ENCODE measurements at places on chromosomes 5 and 9.
A peak's percentile ranks its signal among the peaks of the same experiment; 100 is the strongest.

DNA sequence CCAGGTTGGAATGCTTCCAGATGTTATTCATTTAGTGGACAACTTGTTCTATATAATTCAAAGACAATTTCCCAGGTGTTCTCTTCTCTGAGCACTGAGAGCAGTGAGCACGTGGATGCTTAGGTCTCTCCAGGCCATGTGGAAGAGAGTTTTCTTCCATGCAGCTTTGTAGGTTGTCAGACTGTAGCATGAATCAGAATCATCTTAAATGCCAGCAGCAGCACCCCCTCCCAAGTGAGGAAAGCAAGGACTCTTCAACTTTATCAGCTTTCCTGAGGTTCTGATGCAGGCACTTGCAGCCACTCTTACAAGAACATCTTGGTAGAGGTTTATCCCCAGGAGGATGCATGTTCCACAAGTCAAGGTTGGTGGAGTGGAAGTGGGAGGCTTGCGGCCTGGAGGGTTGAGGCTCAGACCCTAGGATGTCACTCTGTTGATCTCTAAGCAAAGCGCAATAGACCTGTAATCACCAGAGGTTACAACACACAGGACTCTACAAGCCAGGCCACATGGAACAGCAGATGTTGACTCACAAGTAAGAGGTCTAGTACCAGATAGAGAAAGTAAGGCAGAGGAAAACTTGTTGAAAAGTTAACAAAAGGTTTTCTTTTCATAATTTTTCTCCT, 47.7 kb downstream of the UGCG start:
- no peak for DNase-seq

DNA sequence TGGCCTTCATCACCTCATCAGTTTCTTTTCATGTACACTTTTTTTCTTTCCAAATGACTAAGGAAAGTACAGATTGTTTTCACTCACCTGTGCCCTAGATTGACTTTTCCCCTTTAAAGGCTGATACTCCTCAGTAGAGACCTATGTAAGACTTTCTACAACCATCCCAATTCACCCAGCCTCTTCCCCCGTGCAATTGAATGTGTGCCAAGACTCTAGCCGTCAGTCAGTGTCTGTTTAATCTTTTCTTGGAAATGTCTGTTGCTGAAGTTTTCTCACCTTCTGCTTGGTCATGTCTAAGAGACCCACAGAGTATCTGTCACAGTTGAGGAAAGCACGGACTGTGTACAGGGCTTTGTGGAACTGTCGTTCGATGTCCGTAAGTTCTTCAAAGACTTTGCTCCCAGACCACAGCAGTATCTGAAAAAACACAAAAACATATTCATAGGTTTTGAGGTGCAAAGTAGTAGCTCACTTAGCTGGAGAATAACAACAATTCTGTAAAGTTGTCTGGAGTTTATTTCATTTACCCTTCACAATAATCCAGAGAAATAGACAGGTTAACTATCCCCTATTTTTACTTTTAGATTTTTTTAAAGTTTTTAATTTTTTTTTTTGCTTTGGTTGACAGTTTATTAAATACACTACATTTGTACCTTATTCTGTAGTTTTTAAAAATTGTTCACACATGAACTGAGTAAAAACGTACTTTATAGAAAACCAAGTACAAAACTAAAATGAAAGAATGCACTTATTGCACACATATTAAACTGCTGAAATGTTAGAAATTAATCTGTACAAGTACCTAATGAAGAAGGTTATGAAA, 13.6 kb downstream of the PDE6A start:
- no peak for DNase-seq

DNA sequence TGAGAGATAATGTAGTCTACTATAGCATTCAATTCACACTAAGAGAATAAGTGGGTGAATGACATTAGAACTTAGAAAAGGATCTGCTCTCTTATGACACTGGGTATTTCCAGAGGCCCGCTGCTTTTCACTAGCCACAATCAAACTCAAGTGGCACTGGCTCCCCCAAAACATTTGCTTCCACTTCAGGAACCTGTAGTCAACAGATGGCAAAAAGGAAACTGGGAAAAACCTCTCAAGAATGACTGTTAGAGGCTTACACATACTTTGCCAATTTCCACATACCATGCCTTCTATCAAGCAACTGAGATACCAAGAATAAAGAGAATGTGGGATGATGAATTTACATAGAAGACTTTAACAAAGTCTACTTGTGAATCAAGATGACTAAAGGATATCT, 11.2 kb downstream of the POC5 start:
- DNase-seq = no peak

DNA sequence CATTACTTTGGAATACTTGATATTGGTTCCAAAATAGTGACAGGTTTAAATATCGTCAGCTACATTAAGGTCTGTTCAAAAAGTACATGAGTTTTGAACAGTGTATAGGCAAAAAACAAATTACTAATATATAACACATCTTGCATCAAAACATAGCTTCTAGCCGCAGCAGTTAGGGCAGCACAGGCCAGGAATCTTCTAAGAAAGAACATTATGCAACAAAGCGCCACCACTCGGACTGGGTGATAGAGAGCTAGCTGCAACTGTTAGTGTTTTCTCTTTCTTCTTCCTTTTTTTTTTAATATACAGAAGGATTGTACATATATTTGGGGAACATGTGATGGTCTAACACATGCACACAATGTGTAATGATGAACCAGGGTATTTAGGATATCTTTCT, 504.5 kb downstream of the NR2F1-AS1 start:
- no peak for DNase-seq

DNA sequence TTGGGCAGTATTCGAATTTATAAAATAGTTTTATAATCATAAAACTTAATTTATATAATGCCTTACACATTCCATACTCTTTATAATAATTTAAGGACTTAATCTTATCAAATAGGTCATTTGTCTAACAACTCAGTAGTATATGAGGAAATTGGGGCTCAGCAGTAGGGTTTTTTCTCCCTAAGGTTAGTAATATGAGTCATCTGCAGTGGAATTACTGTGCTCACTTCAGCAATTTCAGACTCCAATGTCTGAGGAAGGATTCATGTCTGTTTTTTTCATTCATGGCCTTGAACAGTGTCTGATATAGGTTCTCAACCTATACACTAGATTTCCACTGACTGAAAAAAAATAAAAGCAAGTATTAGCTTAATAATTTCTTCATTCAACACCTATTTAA, 7.4 kb downstream of the DMRTA1 start:
- no peak for DNase-seq

GRCh38 chr5:158375531-158375930, 516.6 kb upstream of the CLINT1 start:
- DNase-seq = no peak

- DNase-seq = no peak
These were observed 8.4 kb downstream of the EEIG1 start for GRCh38 chr9:127972236-127972871.

DNA sequence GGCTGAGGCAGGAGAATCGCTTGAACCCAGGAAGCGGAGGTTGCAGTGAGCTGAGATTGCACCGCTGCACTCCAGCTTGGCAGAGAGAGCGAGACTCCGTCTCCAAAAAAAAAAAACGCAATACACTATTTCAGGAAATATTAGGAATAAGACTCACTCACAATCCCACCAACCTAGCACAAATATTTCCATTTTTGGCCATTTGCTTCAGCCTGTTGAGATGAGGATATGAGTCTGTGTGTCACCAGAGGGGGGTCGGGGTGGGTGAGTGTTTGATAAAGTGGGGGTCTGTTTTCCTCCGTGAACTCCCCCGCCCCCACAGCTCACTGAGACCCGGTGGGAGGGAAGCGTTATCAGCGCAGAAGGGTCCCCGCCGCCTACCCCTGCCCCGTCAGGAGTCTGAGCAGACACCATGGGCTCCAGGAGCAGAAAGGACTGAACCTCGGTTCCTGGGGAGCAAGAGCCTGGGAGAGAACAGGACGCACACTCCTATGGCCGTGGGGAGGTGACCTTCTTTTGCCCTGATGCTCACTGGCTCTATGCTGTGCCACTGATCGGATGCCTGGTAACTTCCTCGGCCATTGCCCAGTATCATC, 153.8 kb upstream of the PHYKPL start:
- DNase-seq = no peak

GRCh38 chr9:134437403-134438194, 111.3 kb downstream of the RXRA start:
- DNase-seq = no peak

DNA sequence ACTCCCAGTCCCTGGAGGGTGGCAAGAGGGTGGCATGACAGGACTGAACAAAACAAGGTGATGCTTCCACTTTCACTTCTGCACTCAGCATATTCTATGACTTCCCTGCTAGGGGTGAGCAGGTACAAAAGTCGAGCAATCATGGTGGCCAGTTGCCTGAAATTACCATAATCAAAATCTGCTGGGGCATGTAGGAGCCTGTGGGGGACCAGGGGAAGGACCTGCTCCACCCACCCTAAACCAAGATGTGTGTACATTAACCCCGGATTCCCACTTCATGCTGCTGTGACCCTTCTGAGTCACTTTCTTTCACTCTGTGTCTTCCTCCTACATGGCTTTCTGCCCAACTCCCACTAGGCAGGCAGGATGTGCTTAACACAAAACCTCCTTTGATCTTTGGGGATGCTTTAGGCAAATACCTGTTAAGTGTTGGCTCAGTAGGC, 73.3 kb upstream of the PHF24 start:
- DNase-seq = no peak

DNA sequence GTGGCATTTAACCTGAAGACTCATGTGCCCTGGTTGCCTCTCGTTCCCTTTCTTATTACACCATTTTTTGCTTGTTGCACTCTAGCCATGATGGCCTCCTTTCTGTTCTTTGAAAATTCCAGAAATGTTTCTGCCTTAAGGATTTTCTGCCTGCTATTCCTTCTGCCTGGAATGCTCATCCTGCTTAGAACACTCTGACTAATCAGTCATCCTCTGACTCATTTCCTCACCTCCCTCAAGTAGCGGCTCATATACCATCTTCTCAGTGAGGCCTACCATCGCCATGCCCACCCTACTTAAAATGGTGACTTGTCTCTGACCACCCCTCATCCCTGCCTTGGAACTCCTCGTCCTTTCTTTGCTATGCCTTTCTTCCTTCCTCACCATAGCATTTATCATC, 68.8 kb downstream of the KIF4B start:
- DNase-seq = no peak

DNA sequence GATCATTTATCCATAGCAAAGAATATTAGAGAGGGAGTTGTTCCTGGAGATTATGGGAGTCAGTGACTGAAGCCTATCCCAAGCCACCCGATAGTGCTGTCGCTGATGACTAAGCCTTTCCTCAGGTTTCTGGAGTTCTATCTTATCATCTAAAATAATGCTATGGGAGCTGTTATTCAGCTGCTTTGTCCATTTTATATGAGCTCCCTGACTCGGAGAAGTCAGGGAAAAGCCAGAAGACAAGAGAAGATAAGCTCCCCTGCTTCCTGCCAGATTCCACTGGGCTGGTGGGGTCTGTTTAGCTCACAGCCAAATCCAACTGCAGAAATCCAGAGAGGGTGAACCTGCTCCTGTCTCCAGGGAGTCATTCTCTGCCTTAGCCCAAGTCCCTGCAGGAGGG, 148.2 kb downstream of the DROSHA start:
- no peak for DNase-seq

- no peak for DNase-seq
These were observed 17.9 kb upstream of the NDUFB6 start for GRCh38 chr9:32590898-32591297.

DNA sequence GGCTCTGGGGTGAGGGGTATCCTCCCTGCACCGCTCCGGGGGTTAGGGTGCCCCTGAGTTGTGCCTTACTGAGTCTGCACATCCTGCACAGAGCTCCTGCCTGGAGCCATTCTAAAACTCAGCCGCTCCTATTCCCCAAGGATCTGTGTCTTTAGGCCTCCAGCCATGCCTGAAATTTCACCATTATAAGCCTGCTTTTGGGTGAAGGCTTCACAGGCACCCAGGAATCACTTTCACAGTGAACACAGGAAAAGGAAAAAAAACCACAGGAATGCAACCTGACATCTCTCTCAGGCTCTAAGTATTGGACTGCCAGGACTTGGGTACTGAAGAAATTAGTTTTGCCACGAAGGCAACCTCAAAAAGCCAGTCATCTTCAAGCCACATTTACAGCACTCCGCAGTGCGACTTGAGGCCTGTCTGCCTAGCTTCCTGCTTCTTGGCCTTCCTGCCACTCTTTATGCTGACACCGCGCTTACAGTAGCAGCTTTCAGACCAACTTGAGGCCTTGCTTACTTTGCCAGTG, 30.9 kb downstream of the GALNT10 start:
- peak; percentile 71 for DNase-seq

DNA sequence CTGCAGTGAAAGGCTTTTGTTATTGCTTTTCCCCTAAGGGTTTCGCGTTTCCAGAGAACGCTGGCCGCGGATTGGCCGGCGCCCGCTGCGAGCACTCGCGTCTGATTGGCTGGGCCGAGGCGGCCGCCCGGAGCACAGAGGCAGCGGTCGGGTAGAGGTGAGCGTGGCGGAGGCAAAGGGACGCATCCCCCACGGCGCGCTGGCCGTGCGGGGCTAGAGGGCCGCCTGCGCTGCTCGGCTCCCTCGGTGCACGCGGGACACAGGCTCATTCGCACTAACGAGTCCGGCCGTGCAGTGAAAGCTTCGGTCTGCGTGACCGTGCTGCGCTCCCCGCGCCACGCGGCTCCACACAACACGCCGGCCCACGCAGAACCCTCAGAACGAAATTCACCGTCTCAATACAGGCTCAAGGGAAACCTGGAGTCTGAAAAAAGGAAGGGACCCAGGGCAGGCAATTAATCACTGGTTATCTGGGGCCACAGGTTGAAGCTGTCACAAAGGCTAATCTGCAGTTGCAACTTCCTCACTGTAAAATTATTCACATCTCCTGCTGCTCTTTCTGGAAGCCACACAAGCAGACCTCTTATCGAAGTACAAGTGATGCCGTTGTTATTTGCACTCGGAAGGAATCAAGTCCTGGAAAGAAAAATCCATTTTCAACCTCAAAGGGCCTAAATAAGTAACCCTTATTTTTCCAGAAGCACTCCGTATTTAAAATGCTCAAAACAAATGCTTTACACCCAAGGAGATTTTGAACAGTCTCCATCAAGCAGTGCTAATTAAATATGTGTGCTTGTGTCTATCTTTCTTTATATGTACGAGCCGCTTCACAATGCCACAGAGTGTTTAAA, 94.6 kb downstream of the ZNF608 start:
- DNase-seq = no peak

GRCh38 chr9:72952914-72953313, at the start of gene ALDH1A1:
Gene ALDH1A1 (minus strand): TSS chr9:72953053. CDS start chr9:72953000, 53 bp downstream.
- no peak for DNase-seq

GRCh38 chr9:132200706-132201105, 38.8 kb downstream of the NTNG2 start:
- DNase-seq = no peak

DNA sequence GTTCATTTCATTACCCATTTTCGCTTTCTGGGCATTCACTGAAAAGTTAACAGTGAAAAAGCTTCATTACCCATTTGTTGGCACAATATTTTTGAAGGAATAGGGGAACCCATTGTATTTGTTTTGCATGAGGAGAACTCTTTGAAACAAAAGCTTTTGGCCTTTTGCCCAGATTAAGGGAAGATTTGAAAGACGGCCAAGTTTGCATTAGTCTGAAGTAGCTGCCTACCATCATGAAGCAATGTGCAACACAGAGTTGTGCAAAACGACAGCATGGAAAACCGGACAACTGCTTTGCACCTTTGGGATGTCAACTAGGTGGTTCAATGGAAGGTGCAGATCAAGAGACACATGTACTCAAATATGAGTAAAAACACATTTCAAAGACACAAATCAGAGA, 84.9 kb downstream of the TRPM3 start:
- DNase-seq = no peak

GRCh38 chr5:127602896-127603844, 45.7 kb upstream of the CTXN3 start:
- DNase-seq = no peak
